NCI-H748 treated with DMSO at 0.1 percent for 48 hours (cell line): ENCODE measurements at places on chromosomes 5 and 9.

DNA sequence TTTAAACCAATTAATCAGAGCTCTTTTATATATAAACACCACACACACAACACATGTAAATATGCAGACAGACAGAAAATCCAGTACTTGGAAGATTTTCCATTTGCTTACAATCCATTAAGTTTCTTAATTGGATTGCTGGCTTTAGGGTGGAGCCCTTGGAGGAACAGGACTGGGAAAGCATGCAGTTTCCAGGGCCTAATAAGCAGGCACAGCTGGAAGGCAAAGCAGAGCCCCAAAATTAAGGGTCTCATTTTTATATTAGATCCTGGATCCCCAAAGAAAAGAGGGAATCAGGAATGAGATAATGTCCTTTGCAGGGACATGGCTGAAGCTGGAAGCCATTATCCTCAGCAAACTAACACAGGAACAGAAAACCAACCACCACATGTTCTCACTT lies 13.1 kb upstream of the SMC2 start:
- DNase-seq, result no peak

DNA sequence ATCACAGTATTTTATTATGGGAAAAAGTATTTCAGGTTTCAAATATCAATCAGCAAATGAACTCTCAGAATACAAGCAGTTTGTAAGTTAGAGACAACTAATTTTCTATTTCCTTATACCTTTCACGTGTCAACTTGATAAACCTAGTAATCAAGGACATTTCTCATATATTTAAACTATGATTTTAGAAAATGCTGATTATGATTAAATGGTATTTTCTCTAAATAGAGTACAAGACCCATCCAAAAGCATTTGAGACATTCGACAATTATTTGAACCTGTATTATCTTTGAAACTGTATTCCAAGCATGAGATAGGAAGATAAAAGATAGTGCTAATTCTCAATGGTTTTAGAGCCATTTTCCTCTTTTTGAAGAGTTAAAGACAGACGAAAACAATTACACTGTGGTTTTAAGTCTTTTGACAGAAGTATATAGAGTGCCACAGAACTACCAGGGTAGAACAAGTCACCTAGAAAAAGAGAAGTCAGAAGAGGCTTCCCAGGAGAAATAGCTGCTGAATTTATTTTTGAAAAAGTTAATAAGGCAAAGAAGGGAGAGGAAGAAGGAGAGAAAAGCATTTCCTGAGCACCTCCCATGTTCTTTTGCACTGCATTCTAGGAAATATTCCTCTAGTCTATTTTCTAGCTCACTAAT lies 5.6 kb downstream of the MEIKIN start:
- DNase-seq, result no peak

DNA sequence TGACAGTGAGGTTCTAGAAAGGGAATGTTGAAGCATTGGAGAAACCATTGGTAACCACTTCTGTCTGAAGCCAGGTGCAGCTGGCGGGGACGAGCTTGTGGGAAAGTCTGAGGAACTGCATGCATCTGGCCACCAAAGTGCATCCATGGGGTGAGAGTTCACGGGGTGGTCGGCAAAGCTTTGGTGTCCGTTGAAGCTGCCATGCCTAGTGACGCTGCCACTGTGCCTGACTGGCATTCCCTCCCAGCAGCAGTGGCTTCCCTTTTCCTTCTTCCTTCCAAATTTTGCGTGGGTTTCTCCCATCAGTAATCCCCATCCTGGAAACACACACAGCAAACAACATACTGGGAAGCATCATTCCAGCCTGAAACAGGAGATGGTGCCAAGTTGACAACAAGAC lies 145.7 kb upstream of the ALDH1B1 start:
- DNase-seq, result no peak

DNA sequence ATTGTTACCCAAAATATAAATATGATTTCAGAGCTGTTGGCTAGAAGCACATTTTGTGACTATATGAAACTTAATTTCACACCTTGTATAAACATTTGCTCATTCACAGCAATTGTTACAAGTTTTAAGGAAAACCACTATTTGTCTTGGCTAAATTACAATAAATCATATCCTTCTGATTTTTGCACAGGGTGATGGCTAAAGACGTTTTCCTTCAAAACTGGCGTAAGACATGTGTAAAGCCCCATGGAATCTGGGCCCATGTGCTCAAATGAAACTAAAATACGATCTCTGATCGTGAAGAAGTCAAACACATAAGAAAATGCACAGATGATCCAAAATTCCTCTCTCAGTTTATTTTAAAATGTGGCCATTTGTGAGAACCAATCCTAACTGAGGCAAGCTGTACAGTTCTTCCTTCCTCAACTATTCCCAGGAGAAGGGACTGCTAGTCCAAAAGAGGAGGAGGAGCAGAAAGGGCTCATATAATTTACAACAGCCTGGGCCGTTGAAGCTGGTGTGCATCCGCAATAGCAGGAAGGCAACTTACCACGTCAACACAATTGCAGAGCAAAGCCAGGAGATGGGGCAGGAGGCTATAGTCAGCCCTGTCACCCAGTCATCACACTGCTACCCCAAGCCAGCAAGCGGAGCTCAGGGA lies 98.4 kb downstream of the MED27 start:
- no peak for DNase-seq

GRCh38 chr5:177249761-177250537 lies 53.6 kb downstream of the RAB24 start:
- DNase-seq, result no peak

DNA sequence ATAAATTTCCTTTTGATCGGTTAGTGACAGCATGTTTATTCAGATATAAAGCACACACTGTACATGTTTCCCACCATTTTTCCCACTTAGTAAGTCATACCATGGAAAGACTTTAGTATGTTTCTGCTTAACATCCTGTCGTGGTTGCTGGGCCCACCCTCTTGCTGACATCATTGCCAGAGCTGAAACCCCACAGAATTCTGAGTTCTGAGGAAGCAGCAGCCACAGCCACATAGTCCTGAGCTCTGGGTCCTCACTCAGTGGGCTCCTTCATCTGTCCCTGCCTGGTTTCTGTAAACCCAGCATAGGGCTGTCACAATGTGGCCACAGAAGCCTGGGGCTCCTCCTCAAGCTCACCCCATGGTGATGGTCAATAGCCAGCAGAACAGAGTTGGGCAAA lies 441.5 kb downstream of the ENC1 start:
- no peak for DNase-seq

GRCh38 chr9:131478421-131478868 lies 24.3 kb upstream of the POMT1 start:
- no peak for DNase-seq

DNA sequence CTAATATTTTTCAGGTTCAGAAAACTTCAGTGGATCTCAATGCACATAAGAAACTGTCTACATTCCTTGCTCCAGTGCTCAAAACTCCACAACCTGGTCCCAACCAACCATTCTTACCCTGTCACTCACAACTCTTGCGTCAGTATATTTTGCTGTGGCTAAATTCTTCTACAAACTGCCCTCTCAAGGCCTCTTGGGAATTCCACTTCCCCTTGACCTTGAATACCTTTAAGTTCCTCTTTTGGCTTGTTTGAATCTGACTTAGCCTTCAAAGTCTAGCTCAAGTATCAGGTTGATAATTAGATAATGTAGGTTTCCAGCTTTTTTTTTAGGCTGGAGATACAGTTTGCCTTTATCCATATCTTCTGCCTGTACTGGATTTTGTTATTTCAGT lies 128.3 kb downstream of the SLF1 start:
- DNase-seq, result no peak

DNA sequence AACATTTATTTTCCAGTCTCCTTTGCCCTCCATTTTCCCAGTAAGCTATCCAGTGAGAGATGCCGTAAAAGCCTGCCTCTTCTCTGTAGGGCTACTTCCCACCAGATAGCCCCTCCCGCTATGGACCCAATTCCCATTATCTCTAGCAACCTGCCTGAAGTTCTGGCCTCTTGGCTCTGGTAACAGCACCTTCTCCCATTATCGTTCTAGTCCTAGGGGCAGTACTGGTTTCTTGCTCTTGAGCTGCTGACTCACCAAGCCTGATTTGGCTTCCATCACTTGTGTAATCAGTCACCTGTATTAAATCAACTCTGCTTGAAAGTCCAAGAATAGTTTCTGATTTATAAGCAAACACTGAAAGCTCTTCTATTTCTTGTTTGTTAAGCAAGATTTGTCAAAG lies 42.8 kb upstream of the PARP8 start:
- DNase-seq, result no peak

DNA sequence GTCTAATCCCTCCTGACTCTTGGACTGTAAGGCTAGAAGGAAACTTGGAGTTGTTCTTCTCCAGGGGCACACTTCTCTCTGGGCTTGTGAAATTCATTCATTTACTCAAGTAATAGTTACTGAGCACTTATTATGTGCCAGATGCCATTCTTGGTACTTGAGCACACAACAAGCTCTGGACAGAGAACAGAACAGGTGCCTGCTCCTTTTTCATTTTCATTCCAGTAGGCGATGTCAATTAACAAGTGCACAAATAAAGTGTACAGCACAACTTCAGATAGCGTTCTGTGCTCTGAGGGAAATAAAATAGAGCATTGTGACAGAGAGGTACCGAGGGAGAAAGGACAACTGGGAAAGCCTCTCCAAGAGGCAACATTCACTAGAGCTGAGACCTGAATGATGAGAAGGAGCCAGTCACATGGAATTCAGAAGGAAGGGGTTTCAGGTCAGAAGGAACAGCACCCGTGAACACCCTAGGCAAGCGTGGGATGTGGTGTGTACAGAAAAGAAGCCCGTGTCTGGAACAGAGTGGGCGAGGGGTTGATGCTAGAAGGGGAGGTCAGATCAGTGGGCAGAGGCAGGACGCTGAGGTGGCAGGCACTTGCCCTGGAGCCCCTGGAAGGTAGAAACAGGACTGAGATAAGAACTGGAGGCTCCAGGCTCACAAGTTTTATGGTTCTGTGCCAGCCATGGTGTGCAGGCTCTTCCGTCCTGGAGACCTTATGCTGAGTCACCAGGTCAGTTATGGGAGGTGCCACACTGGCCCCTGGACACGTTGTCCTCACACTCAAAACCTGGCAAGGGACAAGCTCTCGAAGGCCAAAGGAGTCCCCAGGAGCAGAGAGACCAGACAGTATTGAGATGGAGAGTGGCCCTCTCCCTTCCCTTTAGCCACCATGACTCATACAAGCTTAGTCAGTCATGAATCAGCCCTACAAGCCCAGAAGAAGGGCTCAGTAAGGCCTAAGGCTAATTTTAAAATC lies 7.2 kb upstream of the ABLIM3 start:
- DNase-seq, result no peak

DNA sequence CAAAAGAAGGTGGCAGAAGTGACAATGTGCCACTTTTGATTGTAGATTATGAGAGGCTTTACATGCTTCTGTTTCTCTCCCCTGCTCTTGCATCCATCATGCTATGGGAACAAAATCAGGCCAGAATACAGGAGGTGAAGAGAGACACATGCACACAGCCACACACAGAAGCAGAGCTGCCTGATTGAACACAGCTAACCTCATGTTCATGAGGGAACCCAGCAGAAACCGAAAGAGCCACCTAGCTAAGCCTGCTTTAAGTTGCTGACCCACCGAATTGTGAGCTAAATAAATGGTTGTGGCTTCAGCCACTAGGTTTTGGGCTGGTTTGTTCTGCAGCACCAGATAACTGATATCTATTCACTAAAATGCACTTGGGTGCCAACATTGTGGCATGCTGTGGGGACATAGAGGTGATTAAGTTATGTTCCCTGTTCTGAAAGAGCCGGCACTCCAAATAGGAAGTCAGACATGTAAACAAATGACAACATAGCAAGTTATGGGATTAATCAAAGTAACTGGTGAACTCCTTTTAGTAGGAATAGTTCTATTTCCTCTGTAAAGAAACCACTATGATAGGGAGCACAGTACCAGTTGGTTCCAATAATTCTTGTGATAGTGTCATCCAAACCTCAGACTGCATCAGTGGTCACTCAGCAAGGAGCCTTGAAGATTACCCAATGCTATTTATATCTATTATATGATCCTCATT lies 93.6 kb upstream of the TNC start:
- DNase-seq, result no peak

GRCh38 chr5:42655982-42656650 lies 100.5 kb upstream of the CCDC152 start:
- DNase-seq, result no peak

GRCh38 chr5:76617229-76617628 lies 6.0 kb downstream of the F2RL2 start:
- no peak for DNase-seq

GRCh38 chr5:134524272-134524825 lies 1.1 kb upstream of the JADE2 start:
- DNase-seq, result peak; percentile 24

DNA sequence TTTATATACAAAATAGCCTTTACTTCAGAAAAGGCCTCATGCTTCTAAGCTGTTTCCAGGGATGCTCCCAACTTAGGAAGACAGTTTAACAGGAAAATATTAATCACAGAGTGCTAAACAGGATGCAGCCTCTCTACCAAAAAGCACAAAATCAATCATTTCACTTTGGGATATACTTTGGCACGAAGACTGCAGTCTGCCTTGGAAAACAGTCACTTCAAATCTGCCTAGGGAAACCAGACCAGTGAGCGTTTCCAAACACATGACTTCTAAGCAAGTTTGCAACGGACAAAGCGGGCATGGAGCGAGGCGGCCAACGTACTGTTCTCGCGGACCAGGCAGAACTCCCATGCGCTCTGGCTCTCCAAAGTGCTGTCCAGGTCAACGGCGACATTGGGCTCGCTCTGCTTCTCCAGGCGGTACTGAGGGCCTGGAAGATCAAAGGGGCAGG lies 201.0 kb downstream of the MAPKAP1 start:
- no peak for DNase-seq

- peak; percentile 57 for DNase-seq
Observed at GRCh38 chr9:87497604-87498045, at the start of gene DAPK1. Gene DAPK1 (plus strand): TSS chr9:87497867. CDS start chr9:87499078, 1,211 bp downstream.

- no peak for DNase-seq
Observed at GRCh38 chr5:54022223-54022622, 288.1 kb downstream of the ARL15 start.

- no peak for DNase-seq
Observed at GRCh38 chr5:10123254-10123989, 126.3 kb downstream of the ATPSCKMT start.

GRCh38 chr9:107932601-107933000 lies 443.0 kb upstream of the KLF4 start:
- DNase-seq, result no peak

DNA sequence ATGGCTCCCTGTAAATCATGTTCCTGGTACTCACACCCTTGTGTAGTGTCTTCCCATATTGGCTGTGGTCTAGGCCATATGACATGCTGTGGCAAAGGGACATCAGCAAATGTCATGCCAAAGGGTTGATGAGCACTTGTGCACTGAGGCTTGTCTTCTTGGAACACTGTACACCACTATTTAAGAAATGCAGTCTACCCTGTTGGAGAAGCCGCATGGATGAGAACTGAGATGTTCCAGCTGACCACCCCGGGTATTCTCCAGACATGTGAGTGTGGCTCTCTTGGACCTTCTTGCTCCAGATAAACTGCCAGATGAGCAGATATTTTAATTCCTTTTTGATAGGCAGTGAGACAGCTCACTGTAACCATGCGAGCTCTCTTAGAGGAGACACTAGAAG lies 20.5 kb upstream of the NPR3 start:
- DNase-seq, result no peak
